ENCODE measurements at places on chromosomes 6 and 20. TPM values are rescaled to one million over a fixed set of nuclear protein-coding genes. Genes with fewer than 3 reads are reported as not detected.

DNA sequence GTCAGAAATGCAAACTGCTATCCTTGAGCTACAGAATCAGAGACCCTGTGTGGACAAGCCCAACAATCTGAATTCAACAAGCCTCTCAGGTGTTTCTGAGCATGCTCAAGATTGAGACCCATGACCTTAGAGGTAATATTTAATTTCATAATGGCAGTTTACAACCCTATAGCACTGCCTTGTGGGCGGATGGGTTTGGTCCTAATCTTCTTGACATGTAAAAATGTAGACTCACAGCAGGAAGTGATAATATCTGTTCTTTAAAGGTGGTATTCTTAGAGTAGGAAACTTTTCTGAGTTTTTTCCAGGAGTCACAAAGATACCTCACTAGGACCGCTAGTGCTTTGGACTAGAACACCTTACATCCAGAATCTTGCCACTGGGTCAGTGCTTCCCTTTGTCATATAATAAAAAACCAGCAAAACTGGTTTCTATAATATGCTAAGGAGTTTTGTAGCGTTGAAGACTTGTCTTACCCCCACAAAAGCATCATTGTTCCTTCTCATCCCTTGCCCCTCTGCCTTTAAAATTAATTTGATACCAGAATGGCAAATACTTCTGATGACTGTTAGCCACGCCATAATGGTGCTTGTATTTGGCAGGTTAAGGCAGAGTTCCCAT lies 52.6 kb downstream of the E2F3 start:
- peak; percentile 74 for DNase-seq

DNA sequence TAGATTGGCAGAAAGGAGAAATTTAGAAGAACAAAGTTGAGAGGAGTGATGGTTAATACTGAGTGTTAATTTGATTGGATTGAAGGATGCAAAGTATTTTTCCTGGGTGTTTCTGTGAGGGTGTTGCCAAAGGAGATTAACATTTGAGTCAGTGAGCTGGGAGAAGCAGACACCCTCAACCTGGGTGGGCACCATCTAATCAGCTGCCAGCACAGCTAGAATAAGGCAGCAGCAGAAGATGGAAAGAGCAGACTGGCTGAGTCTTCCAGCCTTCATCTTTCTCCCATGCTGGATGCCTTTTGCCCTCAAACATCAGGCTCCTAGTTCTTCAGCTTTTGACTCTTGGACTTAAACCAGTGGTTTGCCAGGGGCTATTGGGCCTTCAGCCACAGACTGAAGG lies 437.7 kb upstream of the AGPAT4 start:
- no peak for DNase-seq

GRCh38 chr6:11389977-11390376 lies 147.6 kb upstream of the TMEM170B start:
- DNase-seq = peak; percentile 82

- DNase-seq = no peak
These were observed 31.9 kb downstream of the FOXO3 start for GRCh38 chr6:108592371-108593337.

GRCh38 chr20:57495978-57496377 lies 29.0 kb downstream of the CTCFL start:
- DNase-seq = no peak

GRCh38 chr20:8851446-8851845 lies 217.4 kb upstream of the PLCB4 start:
- no peak for DNase-seq

- DNase-seq = no peak
These were observed 608.6 kb upstream of the MARCKS start for GRCh38 chr6:113248532-113248931.

DNA sequence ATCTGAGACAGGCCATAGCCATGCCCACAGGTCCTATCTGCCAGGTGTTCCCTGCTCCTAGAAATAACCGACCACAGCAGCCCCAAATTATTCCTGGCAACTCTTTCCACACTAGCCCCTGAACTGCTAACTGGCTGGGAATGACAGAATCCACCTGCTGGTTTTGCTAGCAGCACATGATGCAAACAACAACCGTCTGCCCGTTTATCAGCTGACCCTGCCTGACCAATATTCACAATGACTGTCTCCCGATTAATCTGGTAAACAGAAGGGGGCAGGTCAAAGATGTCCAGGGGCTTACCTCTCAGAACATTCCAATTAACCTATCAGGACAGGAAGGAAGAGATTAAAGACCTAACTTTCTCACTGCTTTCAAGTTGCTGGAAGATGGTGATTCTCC lies 101.5 kb downstream of the NRSN1 start:
- DNase-seq = no peak

- peak; percentile 16 for DNase-seq
These were observed 72.3 kb upstream of the IFNGR1 start for GRCh38 chr6:137291441-137291840.

DNA sequence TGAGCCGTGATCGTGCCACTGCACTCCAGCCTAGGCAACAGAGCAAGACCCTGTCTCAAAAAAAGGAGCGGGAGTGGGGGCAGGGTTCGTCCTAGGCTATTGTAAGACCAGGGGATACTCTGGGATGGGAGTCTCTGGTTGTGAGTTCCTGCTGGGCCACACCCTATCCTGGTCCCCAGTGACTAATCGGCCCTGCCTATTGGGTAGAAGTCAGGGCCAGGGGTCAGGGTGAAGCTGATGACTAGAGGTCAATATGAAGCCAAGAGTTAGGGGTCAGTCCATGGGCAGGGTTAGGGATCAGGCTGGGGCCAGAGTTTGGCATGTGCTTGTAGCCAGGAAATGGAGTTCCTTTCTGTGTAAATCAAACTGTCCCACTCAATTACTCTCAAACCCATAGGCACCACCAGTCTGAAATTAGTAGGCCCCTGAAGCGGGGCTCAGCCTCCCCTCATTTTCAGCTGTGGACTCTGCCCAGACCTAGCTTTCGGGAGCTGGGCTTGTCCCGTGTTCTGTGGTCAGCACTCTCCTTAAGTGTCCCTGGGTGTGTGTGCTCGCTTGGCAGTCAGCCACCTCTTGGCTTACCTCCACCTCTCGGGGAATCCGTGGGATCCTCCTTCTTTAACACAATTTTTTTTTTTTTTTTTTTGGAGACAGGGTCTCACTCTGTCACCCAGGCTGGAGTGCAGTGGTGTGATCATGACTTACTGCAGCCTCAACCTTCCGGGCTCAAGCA lies 1.8 kb downstream of the HSPA12B start:
- no peak for DNase-seq

GRCh38 chr6:28218312-28219248 lies 6.5 kb upstream of the ZSCAN9 start:
- peak; percentile 60 for DNase-seq

DNA sequence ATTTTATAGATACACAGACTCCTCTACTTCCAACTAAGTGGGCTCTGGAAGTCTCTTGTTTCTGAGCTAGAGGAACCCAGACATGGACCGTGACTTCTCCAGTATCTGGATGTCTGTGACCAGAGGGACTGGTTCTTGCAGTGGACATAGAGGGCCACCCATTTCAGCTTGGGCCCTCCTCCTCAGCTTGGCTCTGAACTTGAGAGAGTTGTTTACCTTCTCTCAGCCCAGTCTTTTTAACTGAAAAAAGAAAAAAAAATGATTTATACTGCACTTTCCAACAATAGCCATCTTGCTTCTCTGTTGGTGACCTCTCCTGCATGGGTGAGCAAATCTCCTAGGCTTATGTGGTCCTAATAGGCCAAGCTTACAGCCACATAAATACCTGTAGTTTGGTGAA lies 60.3 kb upstream of the TMEM181 start:
- no peak for DNase-seq

DNA sequence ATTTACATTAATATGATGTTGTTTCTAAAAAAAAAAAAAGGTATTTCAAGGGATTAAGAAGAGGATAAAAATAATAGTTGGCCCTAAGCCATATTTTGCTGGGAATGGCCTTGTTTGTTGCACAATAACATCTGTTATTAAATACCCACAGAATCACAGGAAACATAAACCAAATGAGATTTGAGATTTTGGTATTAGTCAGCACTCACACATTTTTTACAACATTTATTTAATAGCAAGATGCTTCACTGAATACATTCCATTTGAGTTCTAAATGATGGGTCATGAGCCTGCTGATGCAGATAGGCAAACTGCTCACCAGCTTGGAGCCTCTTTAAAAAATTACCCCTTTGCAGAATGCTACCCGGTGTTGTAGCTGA lies 92.9 kb upstream of the ENPP5 start:
- peak; percentile 51 for DNase-seq

The NRN1 gene
- not detected for total RNA-seq

The IL17A gene
- total RNA-seq = not detected

The INSM1 gene
- total RNA-seq = 0.04 TPM

The ENPP1 gene
- total RNA-seq = 5.1 TPM

The ME1 gene
- 22.3 TPM for total RNA-seq

The MACROD2 gene
- 11.5 TPM for total RNA-seq
